Astrocyte of the hippocampus (primary cell): ENCODE measurements at places on chromosomes 16 and 17.

GRCh38 chr16:12096828-12097522 lies 120.4 kb downstream of the SNX29 start:
- no peak for DNase-seq

DNA sequence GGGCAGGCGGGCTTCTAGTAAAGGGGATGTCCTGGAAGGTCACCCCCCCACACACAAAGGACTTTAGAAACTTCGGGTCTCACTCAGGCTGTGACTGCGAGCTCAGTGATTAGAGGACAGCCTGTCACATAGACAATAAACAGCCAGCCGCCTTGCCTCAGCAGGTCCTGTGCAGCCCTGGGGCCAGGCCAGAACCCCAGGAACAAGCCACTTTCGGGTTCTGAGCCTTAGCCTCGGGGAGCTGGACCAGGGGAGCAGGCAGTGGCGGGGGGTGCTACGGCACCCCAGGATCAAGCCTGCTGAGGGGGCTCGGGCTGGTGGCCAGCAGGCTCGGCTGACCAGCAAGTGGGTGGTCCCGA lies 1.1 kb downstream of the GAS7 start:
- DNase-seq = no peak

DNA sequence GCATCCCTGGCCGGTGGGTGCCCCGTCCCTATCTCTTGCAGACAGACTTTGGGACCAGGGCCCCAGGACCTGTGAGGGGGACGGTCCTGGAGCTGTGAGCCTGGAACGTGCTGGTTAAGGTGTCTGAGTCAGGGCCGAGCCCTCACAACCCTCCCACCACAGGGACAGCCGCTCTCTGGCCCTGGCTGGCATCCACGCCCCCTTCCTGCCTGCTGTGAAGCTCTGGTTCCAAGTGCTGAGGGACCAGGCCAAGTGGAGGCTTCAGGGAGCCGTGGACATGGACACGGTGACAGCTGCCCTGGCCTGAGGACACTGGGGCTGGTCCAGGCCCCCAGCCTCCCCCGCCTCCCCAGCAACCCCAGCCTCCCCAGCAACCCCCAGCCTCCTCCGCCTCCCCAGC lies 6.6 kb downstream of the TSR3 start:
- DNase-seq = no peak

- peak; percentile 44 for DNase-seq
Measured at GRCh38 chr17:1267471-1267943, 2.7 kb upstream of the BHLHA9 start.

DNA sequence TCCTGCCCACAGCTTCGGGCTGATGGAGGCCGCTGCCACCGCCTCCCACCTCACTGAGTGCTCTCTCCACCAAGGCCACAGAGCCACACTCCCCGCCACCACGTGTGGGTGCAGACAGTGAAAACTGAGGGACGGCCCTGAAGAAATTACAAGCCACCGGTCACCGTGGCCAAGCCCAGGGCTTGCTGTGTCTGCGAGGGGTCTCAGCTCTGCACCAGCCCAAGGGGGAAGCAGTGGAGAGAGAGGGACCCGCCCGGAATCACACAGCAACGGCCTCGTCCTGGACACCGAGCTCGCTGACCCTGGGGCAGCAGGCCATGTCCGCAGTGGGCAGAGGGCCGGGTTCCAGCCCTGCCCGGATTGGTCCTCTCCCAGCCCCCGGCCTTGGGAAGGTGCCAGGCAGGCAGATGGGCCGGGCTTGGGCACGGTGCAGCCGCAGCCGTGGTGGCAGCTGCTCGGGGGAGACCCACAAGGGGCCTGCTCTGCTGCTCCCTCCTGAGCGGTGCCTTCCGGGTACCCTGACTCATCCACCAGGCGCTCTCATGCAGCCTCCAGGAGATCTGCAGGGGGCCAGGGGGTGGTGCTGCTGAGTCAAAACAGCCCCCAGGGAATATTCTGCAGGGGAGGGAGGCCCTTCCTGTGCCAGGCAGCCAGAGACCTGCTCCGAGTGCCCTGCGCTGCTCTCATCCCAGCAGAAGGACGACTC lies 52.0 kb downstream of the CBFA2T3 start:
- peak; percentile 92 for DNase-seq

GRCh38 chr17:57045868-57046704 lies 39.0 kb upstream of the AKAP1 start:
- DNase-seq = peak; percentile 9

DNA sequence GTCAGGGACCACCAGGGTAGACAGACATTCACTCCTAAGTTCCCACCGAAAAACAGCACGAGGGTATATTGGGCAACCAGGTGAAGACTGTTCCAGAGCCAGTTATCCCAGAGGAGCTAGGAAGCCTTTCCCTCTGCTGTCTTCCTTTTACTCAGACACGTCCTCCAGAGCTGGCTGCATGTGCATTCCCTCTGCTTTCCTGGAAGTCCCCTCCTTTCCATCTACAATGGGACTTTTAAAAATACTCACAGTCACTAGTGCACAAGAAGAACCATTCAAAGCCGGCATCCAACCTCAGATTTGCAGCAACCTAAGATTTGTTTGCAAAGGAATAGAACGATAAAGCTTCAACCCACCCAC lies 32.5 kb upstream of the CRISPLD2 start:
- peak; percentile 30 for DNase-seq

- DNase-seq = peak; percentile 84
Measured at GRCh38 chr17:76005263-76006149, 4.9 kb downstream of the CDK3 start.

- DNase-seq = no peak
Measured at GRCh38 chr16:2056077-2056476, 8.3 kb downstream of the TSC2 start.

DNA sequence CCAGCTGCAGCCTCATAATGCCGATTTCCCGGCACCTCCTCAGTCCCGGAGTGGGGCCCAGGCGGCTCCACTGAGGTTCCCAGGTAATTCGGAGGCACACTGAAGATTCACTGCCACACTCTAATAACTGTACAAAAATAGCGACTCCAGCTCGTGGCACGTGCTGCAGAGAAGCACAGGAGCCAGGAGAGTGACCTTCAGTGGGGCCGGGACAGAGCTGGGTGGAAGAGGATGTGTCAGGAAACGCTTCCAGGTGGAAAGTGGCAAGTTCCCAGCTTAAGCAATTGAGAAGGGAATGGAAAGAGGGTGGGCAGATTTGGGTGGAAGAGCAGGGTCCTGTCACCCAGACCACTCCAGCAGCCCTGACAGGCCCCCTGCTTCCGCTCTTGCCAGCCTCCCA lies 3.1 kb upstream of the TRAP1 start:
- no peak for DNase-seq

- DNase-seq = no peak
Measured at GRCh38 chr17:49002331-49002730, 5.1 kb downstream of the IGF2BP1 start.

GRCh38 chr17:5950878-5951277 lies 119.3 kb upstream of the WSCD1 start:
- DNase-seq = no peak

GRCh38 chr17:3896108-3896967 lies 3.5 kb upstream of the CAMKK1 start:
- DNase-seq = no peak
